ENCODE measurements at places on chromosomes 2 and 18.
A peak's percentile ranks its signal among the peaks of the same experiment; 100 is the strongest.

DNA sequence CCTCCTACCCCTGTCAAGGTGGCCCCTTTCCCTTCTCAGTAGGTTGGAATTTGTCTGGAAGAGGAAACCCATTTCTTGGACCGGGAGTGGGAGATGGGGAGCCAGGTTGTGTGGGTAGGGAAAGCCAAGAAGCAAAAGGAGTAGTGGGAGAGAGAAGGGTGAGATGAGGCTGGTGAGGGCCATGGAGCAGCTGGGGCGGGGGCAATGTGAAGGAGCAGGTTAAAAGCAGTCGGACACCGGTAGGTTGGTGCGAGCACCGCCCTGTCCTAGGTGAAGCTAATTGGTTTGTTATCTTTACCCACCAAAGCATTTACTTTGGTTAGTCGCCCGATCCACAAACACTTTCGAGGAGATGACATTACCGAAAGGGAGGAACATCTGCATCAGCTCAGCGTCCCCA lies 306.8 kb downstream of the CELF4 start:
- DNase-seq: no peak

DNA sequence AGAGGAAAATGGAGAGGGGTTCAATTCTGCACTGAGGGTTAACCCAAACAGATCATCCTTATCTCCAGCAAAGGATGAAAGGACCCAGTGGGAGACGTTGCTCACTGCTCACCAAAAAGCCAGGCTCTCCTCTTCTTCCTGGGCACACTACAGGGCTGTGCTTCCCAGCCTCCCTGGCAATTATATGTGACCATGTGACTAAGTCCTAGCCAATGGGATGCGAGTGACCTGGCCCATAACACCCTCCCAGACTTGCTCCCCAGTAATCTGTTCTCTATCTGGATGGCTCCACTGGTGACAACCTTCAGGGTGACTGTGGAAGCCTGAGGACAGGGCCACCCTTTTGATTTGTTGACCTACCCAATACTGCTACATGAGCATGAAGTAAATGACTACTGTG lies 10.9 kb upstream of the PRKCE start:
- DNase-seq: no peak

GRCh38 chr2:56268856-56269255 lies 85.1 kb downstream of the CCDC85A start:
- DNase-seq: no peak

DNA sequence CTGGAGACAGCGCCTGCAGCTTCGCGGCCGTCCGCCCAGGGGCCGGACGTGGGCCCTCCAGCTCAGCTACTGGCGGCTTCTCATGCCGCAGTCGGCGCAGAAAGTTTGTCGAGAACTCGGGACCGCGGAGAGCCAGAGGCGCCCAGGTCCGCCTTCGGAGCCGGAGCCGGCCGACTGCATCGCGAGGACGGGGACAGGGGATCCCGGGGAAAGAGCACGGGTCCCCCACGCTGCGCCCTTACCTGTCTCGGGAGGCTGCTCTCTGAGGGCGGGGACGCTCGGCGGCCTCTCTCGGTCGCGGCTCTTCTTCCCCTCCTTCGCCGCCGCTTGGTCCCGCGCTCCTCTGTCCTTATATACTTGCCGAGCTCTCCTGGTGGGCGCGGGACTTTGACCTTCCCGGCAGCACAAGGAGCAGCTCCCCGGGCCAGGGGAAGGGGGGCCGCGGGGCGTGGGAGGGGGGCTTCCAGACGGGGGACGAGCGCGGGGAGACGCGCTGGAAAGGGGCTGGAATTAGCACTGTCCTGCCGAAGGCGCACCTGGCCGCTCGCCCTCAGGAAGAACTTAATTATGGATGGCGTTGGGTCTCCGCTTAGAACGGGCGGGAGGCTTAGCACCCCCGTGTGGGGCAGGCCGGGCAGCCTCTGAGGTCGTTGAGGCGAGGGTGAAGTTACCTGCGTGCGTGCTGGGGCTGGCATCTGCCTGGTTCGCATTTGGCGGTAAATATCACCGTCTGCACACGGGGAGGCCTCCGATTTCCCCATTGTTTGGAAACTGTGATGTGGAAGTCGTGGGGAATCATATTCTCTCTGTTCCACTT lies at the start of gene POMC:
Gene POMC, minus strand, starts transcription at position 325 of the 817 bp plus-strand sequence. CDS start 3,808 bp downstream, outside the sequence.
- peak; percentile 61 for DNase-seq

- no peak for DNase-seq
Observed at GRCh38 chr2:219688560-219689445, 61.4 kb downstream of the SLC4A3 start.

- no peak for DNase-seq
Observed at GRCh38 chr2:35580956-35581355, 774.6 kb upstream of the CRIM1 start.

- no peak for DNase-seq
Observed at GRCh38 chr2:233544200-233544610, 22.4 kb downstream of the USP40 start.
